ENCODE measurements at places on chromosomes 3 and 15.

DNA sequence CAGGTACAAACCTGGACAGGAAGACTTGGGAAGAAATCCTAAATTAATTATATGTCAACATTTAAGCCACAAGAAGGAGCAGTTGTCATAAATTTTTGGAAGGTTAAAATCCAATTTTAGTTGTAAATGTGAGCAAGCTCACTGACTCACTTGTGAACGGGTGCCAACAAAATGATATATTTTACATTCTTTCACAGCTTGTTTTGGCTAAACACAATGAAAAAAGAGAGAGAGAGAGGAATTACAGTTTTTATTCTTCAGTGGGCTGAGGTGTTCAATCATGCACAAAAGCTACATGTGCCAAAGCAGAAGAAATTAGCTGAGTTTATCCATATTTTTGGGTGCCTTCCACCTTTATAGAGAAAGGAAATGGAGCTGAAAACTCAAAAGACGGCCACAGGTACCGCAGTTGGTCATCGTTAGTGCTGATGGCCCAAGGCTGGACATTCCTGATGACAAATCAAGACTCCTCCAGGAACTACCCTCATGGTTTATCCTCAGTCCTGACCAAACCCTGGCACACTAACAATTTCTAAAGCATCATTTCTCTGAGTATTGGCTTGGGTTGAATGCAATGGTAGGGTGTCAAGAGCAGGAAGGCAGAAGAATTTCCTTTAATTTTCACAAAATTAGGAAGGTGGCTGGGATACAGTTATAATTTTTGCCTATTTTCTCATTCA is 37.6 kb upstream of the WNT5A start:
- no peak for DNase-seq

DNA sequence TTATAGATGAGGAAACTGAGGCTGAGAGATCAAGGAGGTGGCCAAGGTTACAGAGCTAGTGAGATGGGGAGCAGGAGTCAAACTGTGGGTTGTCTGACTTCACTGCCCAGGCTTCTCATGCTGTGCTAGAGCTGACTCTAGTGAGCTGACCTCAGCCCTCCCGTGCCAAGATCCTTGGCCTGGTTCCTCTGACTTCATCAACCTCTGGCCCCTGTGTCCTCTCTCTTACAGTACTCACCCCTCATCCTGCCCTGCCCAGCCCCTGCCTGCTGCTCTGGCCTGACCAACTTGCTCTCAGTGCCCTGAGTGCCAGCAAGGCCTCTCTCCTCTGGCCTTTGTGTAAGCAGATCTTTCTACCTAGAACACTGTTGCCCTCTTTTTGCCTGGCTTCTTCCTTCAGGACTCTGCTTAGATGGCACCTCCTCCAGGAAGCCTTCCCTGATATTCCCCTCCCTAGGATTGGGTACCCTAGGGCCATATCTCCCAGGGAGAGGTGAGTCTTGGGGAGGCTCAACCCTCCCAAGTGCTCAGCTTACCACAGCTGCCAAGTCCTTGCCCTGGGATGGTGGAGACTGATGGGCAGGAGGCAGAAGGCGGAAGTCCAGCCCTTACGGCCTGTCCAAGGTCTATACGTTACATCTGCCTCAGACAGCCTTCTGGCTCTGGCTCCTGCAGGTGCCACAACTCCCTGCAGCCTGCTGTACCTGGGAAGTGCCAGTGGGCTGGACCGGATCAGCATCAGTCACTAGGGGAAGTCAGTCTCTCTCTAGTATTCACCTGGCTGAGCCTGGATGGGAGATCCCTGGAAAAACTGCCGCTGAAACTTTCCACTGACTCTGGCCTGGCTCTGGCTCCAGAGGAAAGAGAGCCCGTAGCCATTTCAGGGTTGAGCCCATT is 36.3 kb upstream of the FAM107A start:
- DNase-seq = no peak

GRCh38 chr3:153319705-153320554 is 157.9 kb downstream of the RAP2B start:
- no peak for DNase-seq

DNA sequence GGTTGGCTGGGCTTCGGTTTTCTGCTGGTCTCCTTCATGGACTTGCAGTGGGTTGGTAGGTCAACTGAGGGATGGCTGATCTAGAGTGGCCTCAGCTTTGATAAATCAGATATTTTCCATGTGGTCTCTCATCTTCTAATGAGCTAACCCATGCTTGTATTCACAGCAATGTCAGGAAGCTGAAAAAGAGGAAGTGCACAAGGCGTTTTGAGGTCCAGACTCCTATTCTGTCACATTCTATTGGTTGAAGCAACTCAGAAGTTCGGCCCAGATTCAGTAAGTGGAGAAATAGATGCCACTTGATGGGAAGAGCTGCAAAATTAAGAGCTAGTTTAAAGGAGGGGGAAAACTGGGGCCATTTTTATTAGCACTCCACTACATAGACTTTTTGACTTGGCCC is 361.2 kb downstream of the DIPK2A start:
- DNase-seq = no peak

DNA sequence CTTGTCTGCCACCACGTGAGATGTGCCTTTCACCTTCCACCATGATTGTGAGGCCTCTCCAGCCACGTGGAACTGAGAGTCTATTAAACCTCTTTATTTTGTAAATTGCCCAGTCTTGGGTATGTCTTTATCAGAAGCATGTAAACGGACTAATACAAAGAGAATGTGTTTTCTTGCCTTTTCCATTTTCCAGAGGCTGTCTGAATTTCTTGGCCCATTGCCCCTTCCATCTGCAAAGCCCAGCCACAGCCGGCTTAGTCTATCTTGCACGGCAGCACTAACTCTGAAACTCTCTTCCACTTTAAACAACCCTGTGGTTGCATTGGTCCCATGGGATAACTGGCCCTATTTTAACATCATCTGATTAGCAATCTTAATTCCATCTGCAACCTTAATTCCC is 215.3 kb downstream of the LRTM1 start:
- no peak for DNase-seq

- no peak for DNase-seq
Observed at GRCh38 chr3:177351757-177352158, 154.5 kb upstream of the TBL1XR1 start.

GRCh38 chr3:6062261-6063187 is 798.4 kb upstream of the GRM7 start:
- DNase-seq = no peak

DNA sequence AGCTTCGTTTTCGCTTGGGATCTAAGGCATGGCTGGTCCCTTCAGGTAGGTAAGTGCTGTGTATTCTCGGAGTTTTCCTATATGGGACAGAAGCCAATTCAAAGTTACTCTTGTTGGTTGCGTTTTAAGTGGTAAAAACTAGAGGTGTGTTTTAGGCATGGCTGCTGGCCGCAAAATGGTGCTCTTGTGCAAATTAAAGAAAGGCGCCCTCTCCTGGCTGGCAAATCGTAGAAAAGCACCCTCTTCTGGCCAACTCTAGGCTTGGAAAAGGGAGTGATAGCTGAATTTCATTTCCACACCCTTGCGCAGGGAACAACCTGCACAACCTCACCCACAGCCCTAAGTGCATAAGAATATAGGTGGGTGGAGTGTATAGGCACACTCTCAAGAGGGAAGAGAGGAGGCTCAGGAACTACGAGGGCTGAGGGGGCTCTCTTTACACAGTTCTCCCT is 23.5 kb downstream of the DRD3 start:
- peak; percentile 42 for DNase-seq

DNA sequence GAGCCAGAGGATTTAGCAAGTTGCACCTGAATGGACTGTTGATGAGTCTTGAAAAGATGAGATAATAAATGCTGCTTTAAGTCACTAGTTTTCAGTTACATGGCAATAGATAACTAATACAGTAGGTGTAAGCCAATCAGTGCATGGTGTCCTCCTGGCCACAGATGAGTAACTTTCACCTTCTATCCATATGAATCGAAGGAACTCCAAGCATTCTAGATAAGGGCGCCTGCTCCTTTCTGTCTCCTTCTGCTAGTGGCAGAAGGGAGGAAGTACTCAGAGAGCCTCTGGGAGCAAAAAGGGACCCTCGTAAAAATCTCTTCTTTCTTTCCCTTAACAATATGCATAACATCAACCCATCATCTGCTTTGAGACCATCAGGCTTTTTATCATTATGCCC is 37.3 kb downstream of the TM6SF1 start:
- DNase-seq = no peak

DNA sequence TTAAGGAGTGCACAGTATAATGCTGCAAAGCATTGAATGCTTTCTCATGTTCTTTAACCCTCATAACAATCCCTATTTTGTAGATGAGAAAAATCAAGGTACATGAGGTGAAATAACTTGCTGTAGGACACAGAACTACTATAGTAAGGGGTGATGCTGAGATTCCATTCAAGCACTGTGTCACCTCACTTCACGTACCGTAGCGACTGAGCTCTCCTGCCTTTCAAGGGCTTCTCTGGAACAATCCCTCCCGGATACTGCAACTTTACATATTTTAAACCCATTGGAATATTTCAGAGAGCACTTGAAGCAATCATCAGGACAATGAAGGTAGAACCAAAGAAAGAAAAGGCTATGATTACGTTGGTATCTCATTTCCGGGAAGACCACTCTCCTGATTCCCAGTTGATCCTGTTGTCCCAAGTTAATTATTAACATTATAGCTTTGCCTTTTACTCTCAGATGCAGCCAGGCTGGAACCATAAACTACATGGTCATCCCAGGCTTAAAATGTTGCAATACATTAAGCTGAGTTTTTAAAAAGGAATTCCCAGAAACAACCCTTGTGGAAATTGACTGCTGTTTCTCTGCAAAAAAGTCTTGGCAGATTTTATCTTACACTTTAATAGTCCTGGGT is 252.2 kb upstream of the IGF1R start:
- DNase-seq = no peak

DNA sequence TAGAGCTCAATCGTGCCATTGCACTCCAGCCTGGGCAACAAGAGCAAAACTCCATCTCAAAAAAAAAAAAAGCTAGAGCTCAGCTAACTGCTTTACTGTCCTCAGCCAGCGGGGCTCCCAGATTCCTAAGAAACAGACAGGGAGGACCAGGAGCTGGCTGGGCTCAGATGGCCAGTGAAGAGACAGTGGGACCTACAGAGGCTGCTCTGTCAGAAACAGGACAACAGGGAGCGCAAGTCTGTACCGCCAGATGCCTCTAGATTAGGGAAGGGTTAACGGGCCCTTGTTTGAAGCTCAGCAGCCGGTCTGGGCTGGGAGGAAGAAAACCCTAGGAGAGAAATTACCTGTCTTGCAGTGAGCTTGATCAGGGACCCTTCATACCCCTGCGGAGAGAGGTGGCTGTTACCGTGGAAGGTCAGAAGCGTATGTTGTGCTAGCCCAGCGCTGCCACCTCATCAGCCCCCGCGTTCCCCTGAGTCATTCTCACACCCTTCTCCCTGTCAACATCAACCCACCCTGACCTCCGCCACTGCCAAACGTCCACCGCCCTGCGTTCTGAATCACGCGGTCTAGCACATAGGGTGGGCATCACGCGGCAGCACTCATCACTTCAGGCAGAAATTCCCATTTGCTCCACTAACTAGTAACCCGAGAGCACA is 25.3 kb downstream of the RBPMS2 start:
- no peak for DNase-seq

GRCh38 chr3:180184816-180185215 is 148.1 kb upstream of the PEX5L start:
- no peak for DNase-seq

GRCh38 chr15:47794252-47794914 is 77.1 kb downstream of the SEMA6D start:
- DNase-seq = no peak

DNA sequence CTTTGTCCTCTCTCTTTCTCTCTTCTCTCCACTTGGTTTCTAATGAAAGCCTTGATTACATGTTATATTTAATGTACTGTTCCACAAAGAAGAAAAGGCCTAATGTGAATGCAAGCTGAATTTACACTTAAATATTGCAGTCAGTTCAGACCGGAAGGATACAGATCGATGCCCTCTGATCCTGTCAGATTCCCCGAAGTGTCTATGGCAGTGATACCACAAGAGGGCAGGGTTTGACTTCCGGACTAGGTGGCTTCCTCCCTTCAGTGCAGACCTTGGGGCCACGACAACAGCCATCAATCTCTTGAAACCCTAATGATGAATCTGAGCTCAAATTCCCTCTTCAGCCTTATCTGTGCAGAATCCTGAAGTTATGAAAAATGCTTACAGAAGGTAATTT is 29.5 kb downstream of the AGTR1 start:
- peak; percentile 0 for DNase-seq

DNA sequence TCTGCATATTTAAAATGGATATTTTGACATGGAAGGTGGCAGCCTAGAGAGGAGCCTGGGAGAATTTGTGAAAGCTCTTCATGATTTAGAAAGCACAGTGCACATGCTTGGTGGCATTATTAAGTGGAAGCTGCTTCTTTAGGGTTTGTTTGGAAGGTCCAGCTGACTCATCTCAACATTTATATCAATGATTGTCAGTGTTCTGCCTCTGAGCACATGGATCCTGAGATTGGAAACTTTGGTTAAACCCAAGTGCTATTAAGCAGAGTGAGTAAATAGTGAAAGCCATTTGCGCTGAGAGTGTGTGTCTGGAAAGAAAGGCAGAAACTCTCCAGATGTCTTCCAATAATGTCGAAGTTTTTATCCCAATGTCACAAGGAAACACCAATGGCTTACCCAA is 7.4 kb downstream of the NOX5 start:
- no peak for DNase-seq

DNA sequence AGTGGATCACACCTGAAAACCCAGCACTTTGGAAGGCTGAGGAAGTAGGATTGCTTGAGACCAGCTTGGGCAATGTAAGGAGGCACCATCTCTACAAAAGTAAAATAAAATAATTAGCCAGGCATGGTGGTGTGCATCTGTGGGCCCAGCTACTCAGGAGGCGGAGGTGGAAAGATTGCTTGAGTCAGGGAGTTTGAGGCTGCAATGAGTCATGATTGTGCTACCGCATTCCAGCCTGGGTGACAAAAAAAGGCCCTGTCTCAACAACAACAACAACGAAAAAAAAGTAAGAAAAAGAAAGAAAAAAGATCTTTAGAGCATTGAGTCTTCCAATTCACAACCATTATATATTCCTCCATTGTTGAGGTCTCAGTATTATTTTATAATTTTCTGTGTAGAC is 192.4 kb upstream of the DPH6 start:
- DNase-seq = no peak

- DNase-seq = no peak
Observed at GRCh38 chr15:86002444-86002843, 77.2 kb upstream of the AGBL1 start.

- DNase-seq = no peak
Observed at GRCh38 chr3:106029954-106030626, 161.3 kb upstream of the CBLB start.

DNA sequence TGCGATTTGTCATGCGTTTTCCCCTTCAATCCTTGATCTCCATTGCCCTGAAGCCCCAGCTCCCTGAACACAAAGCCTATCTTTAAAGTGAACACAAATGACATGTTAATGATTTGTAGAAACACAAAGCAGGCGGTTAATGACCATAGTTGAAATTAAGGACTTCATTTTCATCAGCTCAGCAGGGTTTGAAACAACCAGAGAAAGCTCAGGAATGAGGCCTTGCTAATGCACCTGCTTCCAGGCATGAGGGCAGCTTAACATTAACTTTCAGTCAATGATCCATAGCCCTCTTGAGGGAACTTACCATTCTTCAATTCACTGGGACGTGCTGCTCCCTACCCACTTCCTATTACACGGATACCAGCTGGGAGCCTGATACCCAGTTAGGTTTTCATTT is 427.2 kb upstream of the CBLB start:
- no peak for DNase-seq
